H1 (cell line): ENCODE measurements at places on chromosomes 13 and 19. TPM values are rescaled to one million over a fixed set of nuclear protein-coding genes. Genes with fewer than 3 reads are reported as not detected.

Gene CYP2A7
- total RNA-seq, result 0.78 TPM in 1 of 2 replicates, not detected in the other

Gene GRIK5
- 42.9 and 45.1 TPM in 2 replicates for total RNA-seq

Gene TUBA3C
- not detected in 2 replicates for total RNA-seq

Gene URAD
- not detected in 2 replicates for total RNA-seq

Gene SRRM5
- 0.11 and 0.25 TPM in 2 replicates for total RNA-seq

Gene NCR1
- 4.6 and 5.1 TPM in 2 replicates for total RNA-seq

Gene THAP8
- 6.0 and 6.4 TPM in 2 replicates for total RNA-seq

Gene MUC16
- total RNA-seq, result 0.17 and 0.25 TPM in 2 replicates

Gene LRRC8E
- 2.9 and 3.4 TPM in 2 replicates for total RNA-seq

Gene ZNF729
- total RNA-seq, result not detected in 2 replicates

Gene ZNF100
- 30.8 and 34.5 TPM in 2 replicates for total RNA-seq
